ENCODE measurements at places on chromosomes 7 and 10.
A peak's percentile ranks its signal among the peaks of the same experiment; 100 is the strongest.

GRCh38 chr10:66940965-66941364 is 15.1 kb downstream of the LRRTM3 start:
- no peak for DNase-seq

- no peak for DNase-seq
Observed at GRCh38 chr10:62025901-62026879, 124.7 kb downstream of the ARID5B start.

GRCh38 chr7:4282434-4283223 is 399.5 kb upstream of the FOXK1 start:
- DNase-seq = peak; percentile 89

DNA sequence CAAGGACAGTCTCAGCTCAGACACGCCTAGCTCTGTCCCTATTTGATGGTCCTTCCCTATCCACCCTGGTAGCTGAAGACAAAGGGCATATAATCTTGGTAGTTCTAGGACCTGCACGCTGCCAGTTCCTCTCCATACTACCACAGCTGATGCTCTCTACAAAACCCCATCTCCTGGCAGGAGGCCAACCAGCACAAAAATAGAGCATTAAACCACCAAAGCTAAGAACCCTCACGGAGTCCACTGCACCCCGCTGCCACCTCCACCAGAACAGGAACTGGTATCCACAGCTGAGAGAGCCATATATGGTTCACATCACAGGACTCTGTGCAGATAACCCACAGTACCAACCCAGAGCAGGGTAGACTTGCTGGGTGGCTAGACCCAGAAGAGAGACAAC is 299.4 kb downstream of the LRRTM3 start:
- no peak for DNase-seq

DNA sequence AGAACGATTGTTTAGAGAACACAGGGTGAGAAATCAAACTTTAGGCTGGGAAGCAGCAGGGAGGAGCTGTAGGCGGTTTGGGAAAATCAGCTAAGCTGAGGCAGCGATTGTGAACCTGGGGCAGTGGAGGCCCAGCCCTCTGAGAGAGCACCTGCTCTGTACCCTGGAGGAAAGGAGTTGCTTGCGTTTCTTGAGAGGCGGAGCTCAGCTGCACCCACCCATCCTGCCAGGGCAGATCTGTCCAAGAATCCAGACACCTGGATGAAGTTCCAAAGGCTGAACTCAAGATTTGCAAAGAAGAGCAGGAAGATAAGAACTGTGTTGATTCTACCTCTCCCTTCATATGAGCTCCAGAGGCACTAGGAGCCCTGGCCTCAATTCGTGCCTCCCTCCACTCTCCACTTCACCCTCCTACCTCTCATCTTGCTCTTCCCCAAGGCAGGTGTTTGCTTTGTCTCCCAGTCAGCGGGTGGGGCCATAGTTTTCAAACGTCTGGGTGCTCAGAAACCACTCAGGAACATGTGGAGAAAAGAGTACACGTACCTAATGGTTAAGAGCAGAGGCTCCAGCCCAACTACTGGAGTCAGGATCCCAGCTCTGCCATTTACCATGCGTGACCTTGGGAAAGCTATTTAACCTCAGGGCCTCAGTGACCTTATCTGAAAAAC is 21.5 kb upstream of the TMEM213 start:
- DNase-seq = no peak

DNA sequence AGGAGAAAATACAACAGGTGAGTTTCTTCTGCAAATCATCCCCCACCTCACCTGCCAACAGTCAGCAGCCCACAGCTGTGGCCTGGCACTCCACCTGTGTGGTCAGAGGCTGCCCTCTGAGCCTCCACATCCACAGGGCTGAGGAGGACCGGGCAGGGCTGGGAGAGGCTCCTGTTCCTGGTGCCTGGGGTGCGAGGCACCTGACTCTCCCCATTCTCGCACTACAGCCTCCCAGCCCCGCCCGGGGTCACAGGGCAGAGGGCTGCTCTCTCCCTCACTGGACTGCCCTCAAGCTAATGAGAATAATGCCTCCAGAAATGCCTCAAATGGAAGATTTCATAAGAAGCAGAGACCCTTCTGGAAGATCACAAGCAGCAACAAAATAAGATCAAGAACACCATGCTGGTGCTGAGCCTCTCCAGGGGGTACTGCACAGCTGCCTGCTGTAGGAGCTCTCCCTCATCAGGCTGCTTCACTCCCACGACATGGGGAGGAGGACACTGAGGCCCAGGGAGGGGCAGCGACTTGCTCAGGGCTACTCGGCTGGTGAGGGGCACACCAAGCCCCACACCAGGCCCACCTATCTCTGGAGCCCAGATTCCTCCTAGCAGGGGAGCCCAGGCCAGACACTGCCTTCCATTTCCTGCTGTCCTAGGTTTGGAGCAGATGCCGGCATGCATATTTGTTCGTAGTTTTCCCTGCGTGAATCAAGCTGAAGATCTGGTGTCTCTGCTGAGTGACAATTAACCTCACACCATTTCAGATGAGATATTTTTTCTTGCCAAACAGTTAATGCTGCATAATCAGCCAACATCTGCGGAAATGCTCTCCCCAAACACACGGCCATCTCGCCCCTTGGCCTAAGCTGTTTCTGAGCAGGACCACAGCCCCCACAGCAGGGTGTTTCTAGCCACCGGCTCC is 76.5 kb downstream of the FAM53B start:
- DNase-seq = no peak

DNA sequence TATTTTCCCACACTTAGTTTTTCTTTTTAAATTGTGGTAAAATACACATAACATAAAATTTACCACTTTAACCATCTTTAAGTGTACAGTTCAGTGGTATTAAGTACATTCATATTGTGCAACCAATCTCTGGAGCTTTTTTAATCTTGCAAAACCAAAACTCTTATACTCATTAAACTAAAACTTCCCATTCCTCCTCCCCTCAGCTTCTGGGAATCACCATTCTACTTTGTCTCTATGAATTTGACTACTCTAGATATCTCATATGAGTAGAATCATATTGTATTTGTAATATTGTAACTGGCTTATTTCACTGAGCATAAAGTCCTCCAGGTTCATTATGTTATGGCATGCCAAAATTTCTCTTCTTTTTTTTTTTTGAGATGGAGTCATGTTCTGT is 86.4 kb upstream of the JAZF1 start:
- no peak for DNase-seq

DNA sequence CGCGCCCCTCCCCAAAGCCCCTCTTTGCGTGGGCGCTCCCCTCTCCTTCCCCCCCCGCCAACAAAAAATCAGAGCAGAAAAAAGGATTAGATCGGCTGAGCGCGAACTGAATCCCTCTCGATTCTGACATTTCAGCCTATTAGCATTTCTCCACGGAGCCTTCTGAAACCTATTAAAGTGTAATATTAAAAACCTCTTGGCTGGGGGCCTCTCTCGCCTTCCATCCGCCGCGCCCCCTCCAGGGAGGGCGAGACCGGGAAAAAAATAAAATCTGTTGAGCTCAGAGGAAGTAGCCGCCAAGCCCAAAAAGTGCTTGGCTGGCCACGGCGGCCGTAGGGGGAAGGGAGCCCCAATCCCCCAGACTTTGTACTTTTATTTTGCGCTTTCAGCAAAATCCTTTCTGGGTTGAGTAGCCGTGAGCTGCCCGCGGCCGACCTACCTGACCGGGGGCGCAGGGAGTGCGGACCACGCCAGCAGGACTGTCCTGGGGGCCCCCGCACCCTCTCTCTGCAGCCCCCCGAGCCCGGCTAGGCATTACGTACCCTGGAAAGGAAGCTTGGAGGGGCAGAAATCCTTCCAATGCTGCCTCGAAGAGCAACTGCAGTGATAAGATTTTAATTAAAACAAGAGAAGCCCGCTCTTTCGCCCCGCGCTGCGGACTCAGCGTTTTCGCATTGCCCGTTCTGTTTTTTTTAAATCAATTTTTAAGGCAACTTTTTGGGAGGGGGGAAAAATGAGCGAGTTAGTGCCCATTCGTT is 1.3 kb upstream of the TNRC18 start:
- no peak for DNase-seq

GRCh38 chr7:32774541-32774951 is 117.0 kb downstream of the KBTBD2 start:
- DNase-seq = no peak

DNA sequence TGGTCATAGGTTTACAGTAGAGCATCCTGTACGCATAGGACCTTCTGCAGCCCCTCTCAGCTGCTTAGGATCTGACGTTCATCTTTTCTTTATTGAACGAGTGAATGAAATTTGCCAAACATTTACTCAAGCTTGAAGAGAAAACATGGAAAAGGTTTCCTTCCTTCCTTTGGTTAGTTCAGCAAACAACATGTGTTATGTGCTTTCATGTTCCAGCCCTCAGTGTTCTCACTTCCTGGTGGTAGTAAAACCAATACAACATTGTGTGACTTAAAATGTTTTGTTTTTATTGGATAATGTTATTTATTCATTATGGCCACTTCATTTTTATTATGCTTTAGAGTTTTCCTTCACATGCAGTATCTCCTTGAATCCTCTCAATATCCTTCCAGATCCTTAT is 1.4 kb upstream of the CDCA7L start:
- DNase-seq = no peak

DNA sequence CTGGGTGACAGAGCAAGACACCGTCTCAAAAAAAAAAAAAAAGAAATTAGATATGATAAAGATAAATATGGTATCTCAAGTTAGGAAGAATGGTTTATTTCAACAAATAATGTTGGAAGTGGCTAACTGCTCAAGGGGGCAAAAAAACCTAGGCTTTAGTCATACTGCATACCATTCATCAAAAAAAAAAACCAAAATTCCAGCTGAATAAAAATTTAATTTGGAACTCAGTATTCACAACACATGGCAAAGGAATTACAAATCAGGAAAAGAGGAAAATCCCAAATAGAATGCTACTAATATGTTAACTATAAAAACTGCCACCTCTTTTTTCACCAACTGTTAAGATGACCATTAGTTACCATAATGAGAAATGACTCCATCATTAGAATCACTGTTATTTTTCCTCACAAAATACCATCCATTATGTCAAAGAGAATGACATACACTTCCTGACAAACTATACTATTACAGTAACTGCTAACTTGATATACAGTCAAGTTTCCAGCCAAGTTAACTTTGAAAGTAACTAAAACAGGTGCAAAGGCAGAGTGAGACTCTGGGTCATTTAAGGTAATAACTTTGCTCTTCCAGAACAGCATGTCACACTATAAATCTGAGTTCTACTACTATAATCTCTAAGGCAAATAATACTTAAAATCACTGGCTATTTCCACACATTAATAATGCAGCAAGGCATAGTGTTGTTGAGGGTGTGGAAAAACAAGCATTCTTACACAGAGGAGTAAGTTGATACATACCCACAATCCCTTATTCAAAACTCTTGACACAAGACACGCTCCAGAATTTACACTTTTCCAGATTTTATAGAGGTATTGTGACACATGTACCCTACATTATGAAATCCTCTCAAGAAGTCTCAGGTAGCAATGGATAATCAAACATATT is 10.2 kb downstream of the KBTBD2 start:
- no peak for DNase-seq

- no peak for DNase-seq
Observed at GRCh38 chr10:14571866-14572507, 202.7 kb downstream of the FAM107B start.

- DNase-seq = no peak
Observed at GRCh38 chr7:13981070-13981469, 8.4 kb downstream of the ETV1 start.

DNA sequence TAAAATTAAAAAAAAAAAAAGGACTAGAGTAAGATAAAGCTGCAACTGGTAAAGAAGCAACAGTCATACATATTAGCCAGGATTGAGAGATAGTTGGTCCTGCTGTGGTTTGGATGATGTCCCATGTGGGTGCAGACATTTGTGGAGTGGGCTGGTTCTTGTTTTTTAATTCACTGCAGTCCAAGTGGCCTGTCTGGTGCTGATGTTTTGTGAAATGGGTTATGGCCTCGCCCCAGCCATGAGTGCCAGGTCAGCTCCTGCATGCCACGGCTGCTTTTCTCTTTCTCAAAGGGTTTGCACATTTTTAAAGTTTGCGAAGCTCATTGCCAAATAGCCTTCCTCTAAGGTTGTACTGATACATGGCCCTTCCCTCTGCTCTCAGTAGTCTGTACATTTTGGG is 14.1 kb upstream of the BTBD16 start:
- DNase-seq = no peak

- DNase-seq = no peak
Observed at GRCh38 chr7:149125189-149125862, 798 bp downstream of the ZNF425 start.

DNA sequence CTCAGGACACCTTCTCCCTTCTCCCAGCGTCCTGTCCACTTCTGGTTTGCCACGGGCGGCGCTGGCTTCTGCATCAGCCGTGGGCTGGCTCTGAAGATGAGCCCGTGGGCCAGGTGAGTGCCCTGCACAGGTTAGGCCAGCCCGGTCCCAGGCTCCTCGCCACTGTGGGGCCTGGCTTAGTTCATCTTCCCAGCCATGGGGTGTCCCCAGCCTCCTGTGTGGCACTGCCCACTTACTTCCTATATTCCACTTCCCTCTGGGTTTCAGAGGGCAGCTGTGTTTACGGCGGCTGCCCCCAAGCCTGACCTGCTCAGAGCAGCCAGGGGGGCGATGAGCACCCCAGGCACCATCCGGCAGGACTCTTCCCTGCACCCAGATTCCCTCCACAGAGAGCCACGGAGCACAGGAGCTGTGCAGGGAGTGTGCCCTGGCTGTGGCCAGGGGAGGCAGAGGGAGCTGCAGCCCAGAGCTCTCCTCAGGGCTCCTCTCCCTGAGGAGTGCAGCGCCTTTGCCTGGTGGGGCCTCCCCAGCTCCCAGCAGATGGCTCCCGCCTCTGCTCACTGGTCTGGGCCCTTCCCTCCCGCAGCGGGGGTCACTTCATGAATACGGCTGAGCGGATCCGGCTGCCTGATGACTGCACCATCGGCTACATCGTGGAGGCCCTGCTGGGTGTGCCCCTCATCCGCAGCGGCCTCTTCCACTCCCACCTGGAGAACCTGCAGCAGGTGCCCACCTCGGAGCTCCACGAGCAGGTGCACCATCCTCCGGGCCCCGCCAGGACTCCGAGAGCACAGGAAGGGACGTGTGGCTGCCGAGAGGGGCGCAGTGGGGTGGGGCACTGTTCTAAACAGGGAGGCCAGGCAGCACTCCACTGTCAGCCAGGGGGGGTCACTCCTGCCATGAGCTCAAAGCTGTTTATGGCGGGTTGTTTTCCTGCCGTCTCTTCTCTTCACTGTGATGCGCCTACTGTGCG is 6.4 kb downstream of the LFNG start:
- DNase-seq = no peak

DNA sequence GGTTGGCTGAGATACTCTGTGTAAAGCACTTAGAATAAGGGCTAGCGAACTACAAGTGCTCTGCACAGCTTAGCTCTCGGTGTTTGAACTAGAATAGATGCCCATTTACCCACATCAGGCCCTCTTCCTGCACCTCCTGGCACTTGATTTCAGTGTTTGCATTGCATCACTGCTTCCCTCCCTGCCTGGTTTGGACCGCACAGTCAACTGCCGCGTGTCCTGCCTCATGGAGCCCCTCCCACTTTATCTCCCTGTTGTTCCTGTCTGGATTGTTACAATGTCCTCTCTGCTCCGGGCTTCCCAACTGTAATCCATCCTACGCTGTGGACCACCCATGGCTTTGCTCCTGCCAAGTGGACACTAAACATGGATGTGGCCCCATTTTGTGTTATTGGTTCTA is 2.3 kb downstream of the FAM107B start:
- DNase-seq = no peak

Data from RWPE2 (cell line).